ENCODE measurements at places on chromosomes 12 and 14. TPM values are rescaled to one million over a fixed set of nuclear protein-coding genes. Genes with fewer than 3 reads are reported as not detected.

Gene ART4
- total RNA-seq: not detected

Gene MSI1
- 0.17 TPM for total RNA-seq

Gene DTX3
- 14.5 TPM for total RNA-seq

Gene FITM1
- total RNA-seq: 0.31 TPM

Gene PLEKHG7
- not detected for total RNA-seq

Gene HHIPL1
- total RNA-seq: not detected

Gene SART3
- 89.0 TPM for total RNA-seq

Gene CLEC2B
- total RNA-seq: 10.8 TPM

Gene CPNE6
- total RNA-seq: not detected

Gene RPS6KA5
- total RNA-seq: 18.6 TPM

Gene GRIP1
- total RNA-seq: 2.2 TPM

Gene KRT2
- total RNA-seq: not detected

Gene DCAF5
- 32.1 TPM for total RNA-seq

Gene HOXC9
- not detected for total RNA-seq

Gene MFAP5
- total RNA-seq: not detected

Gene KIF26A
- 0.27 TPM for total RNA-seq

Gene FOXA1
- total RNA-seq: 0.15 TPM

Gene NRXN3
- total RNA-seq: not detected

Gene NGB
- not detected for total RNA-seq

Data from activated CD8-positive, alpha-beta memory T cell treated with anti-CD3 and anti-CD28 coated beads for 36 hours (primary cell).